ENCODE measurements at places on chromosomes 7 and 10.

- DNase-seq, result no peak
These were observed 18.0 kb downstream of the RNLS start for GRCh38 chr10:88565072-88565471.

DNA sequence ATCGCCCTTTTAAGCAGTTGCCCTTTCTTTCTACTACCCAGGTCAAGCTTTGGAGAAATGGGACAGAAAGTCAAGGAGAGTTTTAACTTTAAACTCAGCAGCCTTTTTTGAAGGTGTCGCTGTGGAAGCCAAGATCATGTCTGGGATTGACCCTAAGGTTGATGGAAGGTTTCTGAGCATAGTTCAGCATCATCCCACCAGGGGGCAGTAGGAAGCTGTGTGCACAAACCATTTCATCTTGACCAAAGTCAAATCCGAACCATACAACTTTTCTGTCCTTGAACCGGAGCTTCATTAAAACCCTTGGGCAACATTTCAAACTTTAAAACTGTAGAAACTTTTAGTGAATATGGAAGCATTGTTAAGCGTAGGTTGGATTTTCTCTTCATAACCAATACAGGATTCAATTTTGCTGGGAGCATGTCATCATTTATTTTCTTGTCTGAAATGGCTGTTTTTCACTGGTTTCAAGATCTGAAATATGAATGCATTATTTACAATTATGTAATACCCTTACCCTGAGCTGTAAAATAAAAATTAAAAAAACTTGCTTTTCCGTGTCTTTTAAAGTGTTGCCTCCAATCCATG is 214.4 kb upstream of the KIAA1217 start:
- DNase-seq, result no peak

DNA sequence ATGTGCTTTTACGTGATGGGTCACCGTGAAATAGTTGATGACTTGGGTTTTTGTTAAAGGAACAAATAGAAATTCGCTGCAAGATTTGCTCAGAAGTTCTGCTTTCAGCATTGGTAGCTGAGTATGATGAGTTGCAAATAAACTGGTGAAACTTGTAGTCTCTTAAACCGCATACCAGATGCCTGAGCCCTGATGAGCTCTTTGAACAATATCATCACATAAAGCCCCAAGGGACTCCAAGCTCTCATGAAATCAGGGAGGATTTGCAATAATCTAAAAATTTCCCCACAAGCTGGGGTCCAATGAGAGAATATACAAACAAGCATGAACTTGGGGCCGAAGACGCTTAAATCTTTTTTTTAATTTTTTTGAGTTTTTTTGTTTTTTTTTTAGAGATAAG is 312.4 kb downstream of the CALN1 start:
- DNase-seq, result no peak

GRCh38 chr7:35581605-35582210 is 113.2 kb downstream of the HERPUD2 start:
- DNase-seq, result no peak

DNA sequence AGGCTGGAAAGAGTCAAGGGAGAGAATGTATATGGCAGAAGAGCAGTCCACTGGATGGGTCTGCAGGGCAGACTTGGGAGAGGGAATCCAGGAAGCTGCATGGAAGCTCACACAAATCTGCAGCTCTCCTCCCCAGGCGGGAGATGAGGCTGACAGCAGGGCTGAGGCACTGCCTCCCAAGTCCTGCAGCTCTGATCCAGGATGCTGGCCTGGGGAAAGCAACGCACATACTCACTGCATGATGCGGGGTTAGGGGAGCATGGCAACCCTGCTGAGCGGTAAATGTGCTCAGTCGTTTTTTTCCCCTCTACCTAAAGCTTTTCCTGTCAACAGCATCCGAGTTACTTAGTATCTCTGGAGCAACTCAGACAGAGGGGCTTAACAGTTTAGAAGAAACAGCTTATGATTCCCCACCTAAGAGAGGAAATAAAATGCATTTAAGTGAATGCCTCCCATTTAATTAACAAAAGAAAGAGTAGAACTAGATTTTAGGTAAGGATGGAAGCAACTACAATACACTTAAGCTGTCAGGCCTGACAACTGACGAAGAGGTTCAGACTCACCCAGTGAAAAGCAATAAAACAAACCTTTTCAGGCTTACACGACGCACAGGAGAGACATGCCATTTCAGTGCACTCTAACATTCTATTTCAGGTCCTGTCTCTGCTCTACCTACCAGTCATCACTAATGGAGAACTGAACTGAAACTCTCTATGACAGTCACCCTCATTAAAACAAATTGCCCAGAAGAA is 37.0 kb downstream of the CHCHD3 start:
- no peak for DNase-seq

- no peak for DNase-seq
These were observed 54.5 kb downstream of the INSIG1 start for GRCh38 chr7:155352076-155352752.

GRCh38 chr7:64551375-64552142 is 11.3 kb downstream of the ZNF680 start:
- DNase-seq, result no peak

DNA sequence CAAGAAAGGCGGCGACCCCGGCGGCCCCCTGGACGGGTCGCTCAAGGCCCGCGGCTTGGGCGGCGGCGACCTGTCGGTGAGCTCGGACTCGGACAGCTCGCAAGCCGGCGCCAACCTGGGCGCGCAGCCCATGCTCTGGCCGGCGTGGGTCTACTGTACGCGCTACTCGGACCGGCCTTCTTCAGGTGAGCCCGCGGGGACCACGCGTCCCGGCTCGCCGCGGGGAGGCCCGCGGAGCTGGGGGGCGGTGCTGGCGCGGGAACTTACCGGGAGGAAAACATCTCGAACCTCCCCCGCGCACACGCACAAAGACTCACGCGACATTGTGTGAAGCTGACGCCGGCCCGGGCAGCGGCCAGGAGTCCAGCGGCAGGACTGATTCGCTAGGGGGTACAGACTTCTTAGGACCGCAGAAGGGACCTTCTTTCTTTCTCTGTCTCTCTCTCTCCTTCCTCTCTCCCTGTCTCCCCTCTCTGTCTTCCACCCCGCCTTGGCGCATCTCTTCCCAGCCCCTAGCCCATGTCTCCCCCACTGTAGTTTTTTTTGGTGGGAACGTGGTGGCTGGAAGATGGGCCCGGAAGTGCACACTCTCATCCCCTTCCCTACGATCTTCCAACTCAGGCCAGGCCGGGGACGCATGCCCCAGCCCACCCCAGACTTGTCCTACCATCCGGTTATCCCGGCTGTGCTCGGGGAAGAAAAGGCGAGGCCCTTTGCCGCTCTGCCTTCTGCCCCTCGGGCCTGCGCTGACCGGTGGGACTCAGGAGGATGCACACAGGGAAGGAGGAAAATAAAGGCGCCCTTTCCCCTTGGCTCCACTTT is 1.2 kb downstream of the EN2 start:
- DNase-seq, result no peak

- DNase-seq, result no peak
These were observed 19.9 kb downstream of the ATAD1 start for GRCh38 chr10:87798082-87798481.

GRCh38 chr10:70912556-70912955 is 24.2 kb upstream of the PCBD1 start:
- DNase-seq, result no peak

GRCh38 chr10:75506930-75507329 is 75.5 kb downstream of the LRMDA start:
- DNase-seq, result no peak

- DNase-seq, result no peak
These were observed 436.8 kb upstream of the GALNT17 start for GRCh38 chr7:70694971-70695794.

DNA sequence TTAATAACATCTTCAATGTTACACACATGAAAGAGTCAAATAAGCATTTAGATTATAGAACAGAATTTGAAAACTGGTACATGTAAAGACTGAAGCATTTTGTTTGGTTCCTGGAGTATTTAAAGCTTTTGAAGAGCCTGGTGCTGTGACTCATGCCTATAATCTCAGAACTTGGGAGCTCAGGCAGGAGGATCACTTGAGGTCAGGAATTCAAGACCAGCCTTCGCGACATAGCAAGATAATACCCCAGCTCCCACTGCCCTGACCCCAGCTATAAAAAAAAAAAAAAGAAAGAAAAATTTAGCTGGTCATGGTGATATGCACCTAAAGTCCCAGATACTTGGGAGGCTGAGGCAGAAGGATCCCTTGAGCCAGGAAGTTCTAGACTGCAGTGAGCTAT is 87.8 kb downstream of the HDAC9 start:
- DNase-seq, result no peak

DNA sequence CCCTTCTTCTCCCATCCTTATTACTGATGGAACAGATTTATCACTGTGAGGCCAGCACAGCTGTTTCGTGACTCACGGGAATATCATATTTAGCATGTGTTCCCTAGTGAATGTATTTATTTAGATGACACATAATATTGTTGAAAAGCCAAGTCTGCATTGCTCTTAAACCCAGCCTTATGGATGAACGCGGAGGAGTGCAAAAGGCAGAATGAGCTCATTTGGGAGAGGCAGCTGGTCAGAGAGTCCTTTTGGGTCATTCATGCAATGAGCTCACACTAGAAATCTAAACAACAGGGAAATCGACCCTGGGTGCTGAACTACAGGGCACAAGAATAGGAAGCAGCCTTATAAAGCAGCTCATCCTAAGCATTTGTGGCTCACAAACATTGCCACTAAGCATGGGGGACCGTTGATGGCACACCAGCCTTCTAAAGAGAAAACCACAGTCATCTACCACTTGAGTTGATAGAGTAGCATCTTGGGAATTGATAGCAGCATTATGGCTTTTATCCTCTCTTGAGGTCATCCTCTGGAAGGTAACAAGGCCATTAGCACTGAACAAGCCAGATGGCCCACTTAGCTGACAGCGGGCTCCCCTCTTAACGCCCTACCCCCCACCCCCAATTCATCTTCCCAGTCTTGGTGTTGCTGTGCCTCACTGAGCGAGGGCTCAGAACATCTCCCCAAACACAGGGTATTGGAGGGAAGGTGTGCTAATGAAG is 32.9 kb upstream of the SDK1 start:
- no peak for DNase-seq

DNA sequence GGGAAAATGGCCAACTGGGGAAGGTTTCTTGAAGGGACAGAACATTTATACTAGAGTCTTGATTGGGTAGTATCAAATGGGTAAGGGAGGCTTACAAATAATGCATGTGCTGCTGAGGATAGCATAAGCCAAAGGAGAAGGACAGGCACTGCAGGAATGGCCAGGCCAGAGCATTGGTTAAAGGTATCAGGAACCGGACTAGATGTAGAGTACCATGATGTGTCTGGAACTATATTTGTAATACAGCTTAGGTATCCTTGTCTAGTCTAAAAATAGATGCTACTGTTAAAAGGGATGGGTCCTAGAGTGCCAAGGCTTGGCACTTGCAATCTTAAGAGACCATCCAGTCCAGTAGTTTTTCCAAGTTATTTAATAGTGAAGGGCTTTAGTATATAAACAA is 20.3 kb downstream of the TMEM243 start:
- no peak for DNase-seq

GRCh38 chr10:69465457-69466157 is 14.3 kb downstream of the TSPAN15 start:
- no peak for DNase-seq

GRCh38 chr10:124305131-124305530 is 113.6 kb downstream of the OAT start:
- DNase-seq, result no peak

DNA sequence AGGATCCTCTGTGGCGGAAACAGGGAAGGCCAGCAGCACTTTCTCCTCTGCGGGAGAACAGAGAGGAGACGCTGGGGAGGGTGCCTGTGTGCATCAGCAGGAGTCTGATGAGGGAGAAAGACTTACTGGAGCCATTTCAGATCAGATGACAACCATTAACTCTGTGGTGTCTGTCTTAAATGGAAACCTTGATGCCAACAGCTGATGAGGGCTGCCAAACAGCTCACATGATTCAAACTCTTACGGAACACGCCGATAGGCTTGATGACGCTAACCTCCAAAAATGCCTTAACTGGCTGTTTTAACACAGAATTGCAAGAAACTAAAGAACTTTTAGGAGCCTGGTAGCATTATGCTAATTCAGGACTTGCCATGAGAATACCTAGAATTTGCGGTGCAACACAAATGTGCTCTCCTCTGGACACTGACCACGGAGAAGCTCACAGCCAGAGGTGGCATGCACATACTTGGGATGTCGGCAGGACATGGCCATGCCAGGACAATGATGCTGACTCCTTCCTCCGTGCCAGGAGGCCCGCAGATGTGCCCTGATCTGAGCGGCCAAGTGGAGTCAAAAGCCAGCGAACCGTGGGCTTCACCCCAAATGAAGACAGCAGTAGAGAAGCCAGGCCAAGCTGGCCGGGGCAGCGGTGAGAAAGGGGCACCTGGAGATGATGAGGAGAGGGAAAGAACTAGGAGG is 154.9 kb downstream of the ZMYND11 start:
- no peak for DNase-seq

DNA sequence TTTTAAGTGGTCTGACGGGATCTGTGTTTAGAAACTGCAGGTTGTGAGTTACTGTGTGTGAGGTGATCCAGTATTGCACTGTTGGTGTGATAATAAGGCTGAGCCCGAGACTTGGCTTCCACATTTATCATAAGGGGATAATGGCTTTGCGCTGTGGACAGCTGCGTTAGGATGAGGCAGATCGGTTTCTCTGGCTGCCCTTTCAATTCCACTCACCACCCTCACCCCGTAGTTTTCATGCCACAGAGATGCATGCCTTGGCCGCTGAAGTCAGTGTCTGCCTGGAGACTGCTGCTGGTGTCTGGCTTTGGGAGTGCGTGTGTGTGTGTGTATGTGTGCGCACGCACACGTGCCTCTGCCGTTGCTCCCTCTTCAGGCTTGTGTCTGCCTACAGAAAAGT is 273.0 kb downstream of the CCDC3 start:
- no peak for DNase-seq

- DNase-seq, result no peak
These were observed 139.5 kb downstream of the ALOX5 start for GRCh38 chr10:45513551-45513950.

GRCh38 chr10:103569896-103570295 is 76.4 kb downstream of the NEURL1 start:
- DNase-seq, result no peak

GRCh38 chr7:96319439-96319838 is 2.5 kb downstream of the SLC25A13 start:
- no peak for DNase-seq

- DNase-seq, result no peak
These were observed 109.6 kb downstream of the KIAA1217 start for GRCh38 chr10:24318517-24318916.

All from NCI-H510A (cell line).